Activated CD8-positive, alpha-beta T cell treated with anti-CD3 and anti-CD28 coated beads, Interleukin-2, amount 10 ng/mL, durations not matched to agents 7 days and 5 days (primary cell): ENCODE measurements at places on chromosomes 13 and 19. TPM values are rescaled to one million over a fixed set of nuclear protein-coding genes. Genes with fewer than 3 reads are reported as not detected.

Gene SOX1
- not detected for total RNA-seq

Gene SLC27A1
- 7.4 TPM for total RNA-seq

Gene PDE4C
- 0.08 TPM for total RNA-seq

Gene COL5A3
- 0.18 TPM for total RNA-seq

Gene KCNK6
- 13.5 TPM for total RNA-seq

Gene HSPB6
- total RNA-seq, result 0.65 TPM

Gene PHF11
- total RNA-seq, result 94.8 TPM

Gene PLVAP
- not detected for total RNA-seq

Gene TEX101
- total RNA-seq, result not detected

Gene PSG7
- not detected for total RNA-seq

Gene DHDH
- total RNA-seq, result 1.9 TPM

Gene CEACAM8
- not detected for total RNA-seq

Gene NECTIN2
- 0.31 TPM for total RNA-seq

Gene TUBA3C
- total RNA-seq, result not detected

Gene ANKRD24
- total RNA-seq, result 0.68 TPM

Gene KLK8
- not detected for total RNA-seq

Gene SPACA4
- total RNA-seq, result not detected

Gene PTH2
- not detected for total RNA-seq

Gene TPTE2
- total RNA-seq, result not detected

Gene KIR3DL1
- total RNA-seq, result not detected

Gene ZFR2
- 0.42 TPM for total RNA-seq

Gene PEAK3
- total RNA-seq, result 0.16 TPM

Gene RFXAP
- 13.9 TPM for total RNA-seq

Gene PIP5K1C
- total RNA-seq, result 20.0 TPM

Gene DIRAS1
- not detected for total RNA-seq

Gene TOMM40
- 88.4 TPM for total RNA-seq

Gene TYROBP
- total RNA-seq, result 0.71 TPM

Gene NKPD1
- total RNA-seq, result 0.24 TPM

Gene SLC25A41
- 0.16 TPM for total RNA-seq

Gene SLC10A2
- not detected for total RNA-seq

Gene ZNF208
- 0.18 TPM for total RNA-seq
